ENCODE measurements at places on chromosomes 16 and 17.

DNA sequence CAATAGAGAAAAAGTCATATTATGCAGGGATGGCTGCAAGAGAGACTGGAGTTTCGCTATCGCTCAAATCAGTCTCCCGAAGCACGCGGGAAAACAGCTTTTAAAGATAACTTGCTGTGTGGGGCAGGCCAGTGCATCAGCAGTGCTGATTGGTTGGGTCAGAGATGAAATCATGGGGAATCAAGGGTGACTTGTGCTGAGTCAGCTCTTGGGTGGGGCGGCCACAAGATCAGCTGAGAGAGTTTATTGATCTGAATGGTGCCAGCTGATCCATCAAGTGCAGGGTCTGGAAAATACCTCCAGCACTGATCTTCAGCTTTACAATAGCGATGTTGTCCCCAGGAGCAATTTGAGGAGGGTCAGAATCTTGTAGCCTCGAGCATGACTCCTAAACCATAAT, 430.5 kb downstream of the RBFOX1 start:
- DNase-seq, result no peak

DNA sequence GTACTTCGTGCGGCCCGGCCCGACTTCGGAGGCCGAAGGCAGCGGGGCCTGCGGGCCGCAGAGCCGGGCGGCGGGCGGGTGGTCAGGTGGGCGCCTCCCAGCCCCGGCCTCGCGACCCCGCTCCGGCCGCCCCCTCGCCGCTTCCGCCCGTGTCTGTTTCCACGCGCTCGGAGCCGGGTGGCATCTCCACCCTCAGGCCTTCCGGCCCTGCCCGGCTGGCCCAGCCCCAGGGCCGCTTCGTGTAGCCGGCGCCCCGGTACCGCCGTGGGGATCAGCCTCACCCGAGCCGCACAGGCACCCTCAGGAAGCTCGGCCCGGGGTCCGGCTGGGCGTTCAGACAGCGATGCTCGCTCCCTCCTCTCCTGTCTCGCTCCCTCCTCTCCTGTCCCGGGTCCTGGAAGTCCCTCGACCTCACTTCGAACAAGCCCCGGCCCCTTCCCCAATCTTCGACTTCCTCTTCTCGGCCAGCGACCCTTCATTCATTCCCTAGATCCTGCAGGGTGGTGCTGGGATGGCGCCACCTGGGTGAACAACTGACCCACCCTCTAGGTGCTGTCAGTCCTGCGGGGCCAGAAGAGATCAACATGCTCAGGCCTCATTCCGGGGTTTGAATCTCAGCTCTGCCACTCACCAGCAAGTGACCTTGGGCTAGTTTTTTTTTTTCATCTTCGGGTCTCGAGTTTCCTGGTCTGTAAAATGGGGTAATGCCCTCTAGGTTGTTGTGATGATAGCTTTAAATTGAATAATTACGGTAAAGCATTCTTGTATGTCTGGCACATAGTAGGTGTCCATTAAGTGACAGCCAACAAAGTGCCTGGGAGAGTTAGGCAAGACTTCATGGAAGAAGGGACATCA, 610 bp downstream of the VPS4A start:
- DNase-seq, result peak; percentile 52

- DNase-seq, result no peak
Measured at GRCh38 chr17:49254066-49254465, 23.5 kb upstream of the PHOSPHO1 start.

- DNase-seq, result peak; percentile 13
Measured at GRCh38 chr17:7439462-7440112, at the start of gene FGF11. TSS of gene FGF11 (plus strand) at chr17:7439512. CDS start at chr17:7439621, 109 bp downstream.

- no peak for DNase-seq
Measured at GRCh38 chr17:17132746-17133145, 73.4 kb downstream of the PLD6 start.

DNA sequence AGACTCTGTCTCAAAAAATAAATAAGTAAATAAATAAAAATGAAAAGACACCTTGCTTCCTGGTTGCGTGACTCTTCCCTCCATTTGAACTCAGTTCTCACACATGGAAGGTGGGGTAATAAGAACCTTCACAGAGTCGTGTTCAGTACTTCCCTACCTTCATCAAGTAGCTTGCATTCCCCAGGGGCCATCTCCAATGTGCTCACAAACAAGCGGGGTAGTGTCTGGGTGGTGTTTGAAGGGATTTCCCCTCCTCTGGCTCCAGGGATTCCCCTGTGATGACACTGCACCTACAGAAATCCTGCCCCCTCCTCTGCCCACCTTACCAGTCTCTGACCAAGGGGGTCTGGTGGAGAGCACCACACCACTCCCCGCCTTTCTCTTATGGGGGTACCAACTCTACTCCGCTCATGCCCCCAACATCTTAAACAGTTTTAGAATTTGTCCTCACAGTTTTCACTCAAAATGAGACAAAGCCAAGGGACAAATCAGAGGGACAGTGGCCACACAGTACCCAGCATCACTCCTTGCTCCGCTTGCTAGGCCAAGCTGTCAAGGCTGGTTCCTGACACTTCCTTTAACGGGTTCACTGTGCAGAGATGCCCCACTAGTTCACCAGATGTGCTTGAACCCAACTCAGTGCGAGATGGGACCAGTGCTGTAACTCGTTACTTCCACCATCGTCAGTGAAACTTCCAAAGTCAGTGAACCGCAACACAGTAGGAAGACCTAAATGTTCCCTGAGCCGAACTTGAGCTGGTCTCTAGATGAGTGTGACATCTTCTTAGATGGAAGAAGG, 69.1 kb downstream of the COPRS start:
- DNase-seq, result no peak

DNA sequence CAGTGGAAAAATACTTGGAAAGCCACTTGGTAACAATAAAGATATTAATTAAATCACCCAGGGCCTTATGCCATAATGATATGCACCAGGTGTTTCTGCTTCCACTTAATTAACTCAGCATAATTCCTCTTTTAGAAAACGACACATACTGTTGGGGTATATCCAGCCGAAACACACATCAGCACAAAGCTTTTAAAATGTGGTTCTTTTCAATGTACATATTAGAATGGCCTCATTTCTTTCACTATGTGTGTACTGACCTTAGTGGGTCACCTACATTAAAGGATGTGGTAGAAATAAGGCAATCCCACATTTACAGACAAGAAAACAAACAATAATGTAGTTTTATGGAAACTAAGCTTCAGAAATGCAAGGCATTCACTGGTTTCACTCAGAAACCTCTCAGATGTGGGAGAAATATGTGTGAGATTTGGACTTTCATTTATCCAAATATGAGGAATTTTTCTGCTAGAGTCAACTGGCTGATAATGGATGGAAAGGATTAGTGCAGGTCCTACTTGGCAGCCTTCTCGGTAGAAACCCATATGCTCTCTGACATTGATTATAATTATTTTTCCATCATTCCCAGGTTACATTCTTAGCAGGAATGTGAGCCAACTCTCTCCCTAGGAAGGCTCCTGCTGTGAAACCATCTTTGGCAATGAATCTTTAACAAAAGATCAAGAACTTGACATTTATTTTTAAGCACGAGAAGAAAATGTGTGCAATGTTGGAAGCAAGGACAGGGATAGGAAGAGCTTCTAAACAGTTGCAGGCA, 66.7 kb upstream of the DHX40 start:
- DNase-seq, result no peak

All from activated CD4-positive, alpha-beta T cell treated with anti-CD3 and anti-CD28 coated beads, Interleukin-2, amount 50 U/mL, for 48 hours (primary cell).